ENCODE measurements at places on chromosomes 3 and 15.

- DNase-seq: no peak
Observed at GRCh38 chr3:116018646-116019045, 395.3 kb downstream of the GAP43 start.

GRCh38 chr15:91555312-91555711, 298.2 kb upstream of the SLCO3A1 start:
- DNase-seq: no peak

- DNase-seq: no peak
Observed at GRCh38 chr3:20079621-20080020, 39.4 kb downstream of the KAT2B start.

GRCh38 chr15:60419753-60420152, 22.0 kb upstream of the ANXA2 start:
- no peak for DNase-seq

DNA sequence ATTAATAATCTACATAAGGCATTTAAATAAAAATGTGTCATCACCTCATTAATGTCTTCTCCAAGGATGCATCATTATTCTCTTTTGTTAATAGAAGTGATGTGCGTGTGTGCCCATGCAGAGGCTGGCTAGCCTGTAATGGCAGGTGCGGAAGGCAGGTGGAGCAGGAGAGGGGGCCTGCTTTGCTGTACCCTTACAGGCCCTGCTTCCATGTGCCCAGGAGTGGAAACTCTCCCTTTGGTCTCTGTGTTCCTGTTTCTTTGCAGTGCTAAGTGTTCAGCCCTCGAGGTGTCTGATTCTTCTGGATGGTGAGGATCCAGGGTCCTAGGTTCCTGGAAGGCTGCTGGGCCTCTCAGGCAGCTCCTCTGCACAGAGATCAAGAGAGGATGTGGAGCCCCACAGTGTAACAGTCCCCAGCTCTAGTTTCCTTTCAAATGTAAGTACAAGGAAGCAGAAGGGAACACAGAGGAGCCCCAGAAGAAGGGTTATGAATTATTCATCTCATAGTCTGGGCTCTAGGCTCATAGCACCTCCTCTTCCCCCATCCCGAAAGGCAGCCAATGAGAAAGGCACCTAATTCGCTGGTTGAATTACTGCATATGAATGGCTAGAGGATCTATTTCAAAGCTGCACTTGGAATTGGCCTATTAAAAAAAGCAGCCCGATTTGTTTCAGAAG, 39.2 kb upstream of the AGBL1 start:
- no peak for DNase-seq

DNA sequence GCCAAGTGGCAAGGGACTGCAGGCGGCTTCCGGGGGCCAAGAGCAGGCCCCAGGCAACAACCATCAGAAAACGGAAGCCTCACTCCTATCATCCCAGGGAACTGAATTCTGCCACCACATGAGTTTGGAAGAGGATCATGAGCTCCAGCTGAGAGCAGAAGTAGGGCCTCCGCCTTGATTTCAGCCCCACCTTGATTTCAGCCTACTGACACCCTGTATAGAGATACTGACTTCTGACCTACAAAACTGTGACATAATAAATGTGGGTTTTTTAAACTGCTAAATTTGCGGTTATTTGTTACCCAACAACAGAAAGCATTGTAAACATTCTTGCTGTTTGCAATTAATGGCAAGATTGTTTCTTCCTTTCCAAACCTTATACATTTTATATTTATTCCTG, 21.6 kb upstream of the RARRES1 start:
- DNase-seq: no peak

DNA sequence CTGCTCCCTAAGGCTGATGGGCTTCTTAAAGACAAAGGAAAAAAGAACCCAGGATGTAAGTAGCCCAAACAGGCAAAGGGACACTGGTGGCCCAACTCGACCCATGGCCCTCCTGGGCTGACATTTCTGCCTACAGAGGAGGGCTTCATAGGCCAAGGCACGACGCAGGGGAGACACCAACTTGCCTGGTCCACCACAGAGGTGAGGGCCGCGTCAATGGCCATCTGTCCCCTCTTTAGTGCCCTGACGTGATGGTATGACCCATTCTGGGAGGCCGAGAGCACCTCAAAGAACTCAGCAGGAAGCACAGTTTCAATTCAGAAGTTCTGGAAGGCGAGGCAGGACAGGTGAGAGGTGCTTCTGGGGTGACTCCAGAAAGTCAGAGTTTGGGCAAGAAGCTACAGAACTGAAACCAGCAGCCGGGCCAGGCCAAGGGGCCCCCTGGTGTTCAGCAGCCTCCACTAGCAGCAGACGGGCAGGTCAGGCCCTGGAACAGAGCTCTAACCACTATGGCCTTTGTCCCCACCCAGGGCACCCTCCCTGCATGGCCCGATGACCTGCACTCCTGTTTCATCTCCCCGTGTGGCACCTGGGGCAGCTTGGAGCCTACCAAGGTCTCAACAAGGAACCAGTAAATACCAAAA, 45.1 kb downstream of the HMCES start:
- no peak for DNase-seq

GRCh38 chr3:129357616-129358015, 70.8 kb downstream of the EFCAB12 start:
- DNase-seq: no peak

GRCh38 chr3:52238193-52238760, 681 bp downstream of the TWF2 start:
- DNase-seq: no peak

- no peak for DNase-seq
Observed at GRCh38 chr3:141594357-141594756, 107.5 kb downstream of the RASA2 start.

DNA sequence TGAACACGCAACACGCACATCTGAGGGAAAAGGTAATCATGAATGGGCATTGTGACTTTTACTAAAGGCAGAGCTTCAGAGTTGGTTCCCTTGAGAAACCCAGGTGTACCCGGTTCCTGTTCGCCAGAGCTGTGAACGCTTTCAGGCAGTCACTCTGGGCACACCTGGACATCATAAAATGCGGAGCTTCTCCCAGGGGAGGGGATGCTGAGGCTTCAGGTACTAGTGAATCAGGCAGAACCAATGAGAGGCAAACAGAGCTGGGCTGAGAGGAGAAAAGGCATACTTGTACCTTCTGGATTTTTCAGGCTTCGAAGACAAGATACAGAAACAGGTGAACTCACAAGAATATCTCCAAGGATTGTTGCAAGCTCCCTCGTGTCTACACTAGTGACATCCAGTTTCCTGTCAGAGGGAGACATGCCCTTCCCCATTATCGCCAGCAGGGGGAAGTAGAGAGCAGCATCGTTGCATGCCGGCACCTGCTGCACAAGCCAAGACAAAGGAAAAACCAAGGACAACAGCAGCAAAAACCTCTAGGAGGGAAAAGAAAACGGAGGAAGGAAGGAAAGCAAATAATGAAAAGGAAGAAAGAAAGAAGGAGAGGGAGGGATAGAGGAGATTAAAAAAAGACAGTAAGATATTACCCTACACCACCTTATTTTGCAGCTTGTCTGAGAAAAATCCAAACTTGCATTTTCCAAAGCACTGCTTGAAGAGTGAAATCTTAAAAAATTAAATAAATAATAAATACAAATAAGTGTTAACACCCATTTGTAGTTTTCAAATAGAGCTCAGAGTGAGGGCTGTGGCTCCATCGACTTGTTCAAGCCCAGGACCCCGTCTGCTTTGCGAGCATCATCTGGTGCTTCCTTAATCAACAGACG, 2.0 kb downstream of the AHSG start:
- DNase-seq: peak; percentile 54

- DNase-seq: no peak
Observed at GRCh38 chr3:46470831-46471230, 6.1 kb upstream of the LTF start.

GRCh38 chr3:8964436-8965370, 1.4 kb upstream of the RAD18 start:
- DNase-seq: no peak

DNA sequence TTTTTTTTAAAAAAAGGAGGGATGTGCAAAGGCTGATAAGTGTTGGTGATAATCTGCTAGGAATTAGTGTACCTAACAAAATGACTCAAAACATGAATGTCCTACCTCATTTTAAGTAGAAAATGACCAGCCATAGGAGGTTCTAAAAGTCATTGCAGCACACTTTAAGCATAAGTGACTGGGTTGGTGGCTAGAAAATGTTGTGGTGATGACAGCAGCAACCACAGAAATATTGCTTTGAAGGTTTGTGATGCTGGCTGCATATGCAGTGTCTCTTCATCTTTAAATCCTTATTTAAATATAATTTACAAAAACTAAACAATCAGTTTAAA, 55.2 kb downstream of the CMSS1 start:
- DNase-seq: no peak

DNA sequence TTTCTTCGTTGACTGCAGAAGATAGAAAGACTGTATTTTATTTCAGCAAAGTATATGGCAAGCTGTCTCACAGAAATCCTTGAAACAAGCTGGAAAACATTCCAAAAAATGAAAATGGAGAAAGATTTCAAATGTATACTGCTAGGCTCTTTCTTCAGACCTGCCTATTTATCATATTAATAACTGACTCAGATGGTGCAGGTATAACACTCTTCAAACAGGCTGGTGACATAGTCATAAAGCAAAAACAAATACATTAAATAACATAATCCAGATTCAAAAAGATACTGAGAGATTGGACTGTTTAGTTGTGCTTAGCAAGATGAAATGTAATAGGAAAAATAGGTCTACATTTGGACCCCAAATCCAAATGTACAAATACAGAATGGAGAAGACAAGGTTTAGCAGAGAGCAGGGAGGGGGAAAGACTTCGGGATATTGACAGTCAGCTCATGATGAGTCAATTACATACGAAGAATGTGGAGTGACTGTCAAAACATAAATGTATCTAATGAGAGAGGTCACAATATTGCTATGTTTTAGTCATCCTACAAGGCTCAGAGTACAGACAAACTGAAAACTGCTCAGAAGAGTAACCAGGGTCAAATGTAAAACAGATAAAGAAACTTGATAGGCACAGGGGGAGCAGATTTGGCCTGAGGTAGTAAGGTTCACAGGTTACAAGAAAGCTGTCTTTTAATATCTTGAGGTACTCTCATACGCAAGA, 88.7 kb downstream of the DMXL2 start:
- DNase-seq: no peak

DNA sequence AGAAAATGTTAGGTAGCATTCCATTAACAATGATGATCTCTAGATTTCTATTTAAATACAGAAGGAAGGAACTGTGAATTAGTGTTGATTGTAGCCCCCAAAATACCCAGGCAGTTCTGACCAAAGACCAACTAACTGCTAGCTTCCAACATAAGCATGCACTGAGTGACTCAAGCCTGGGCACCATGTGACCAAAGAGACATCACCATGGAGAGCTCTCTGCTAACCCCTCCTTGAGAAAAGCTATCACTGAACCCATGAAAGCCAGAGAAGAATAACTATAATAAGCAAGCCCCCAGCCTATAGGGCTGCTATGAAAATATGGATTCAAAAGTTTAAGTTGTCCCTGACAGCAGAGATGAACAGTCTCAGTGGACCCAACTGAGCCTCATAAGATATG, 310.2 kb downstream of the ULK4 start:
- no peak for DNase-seq

DNA sequence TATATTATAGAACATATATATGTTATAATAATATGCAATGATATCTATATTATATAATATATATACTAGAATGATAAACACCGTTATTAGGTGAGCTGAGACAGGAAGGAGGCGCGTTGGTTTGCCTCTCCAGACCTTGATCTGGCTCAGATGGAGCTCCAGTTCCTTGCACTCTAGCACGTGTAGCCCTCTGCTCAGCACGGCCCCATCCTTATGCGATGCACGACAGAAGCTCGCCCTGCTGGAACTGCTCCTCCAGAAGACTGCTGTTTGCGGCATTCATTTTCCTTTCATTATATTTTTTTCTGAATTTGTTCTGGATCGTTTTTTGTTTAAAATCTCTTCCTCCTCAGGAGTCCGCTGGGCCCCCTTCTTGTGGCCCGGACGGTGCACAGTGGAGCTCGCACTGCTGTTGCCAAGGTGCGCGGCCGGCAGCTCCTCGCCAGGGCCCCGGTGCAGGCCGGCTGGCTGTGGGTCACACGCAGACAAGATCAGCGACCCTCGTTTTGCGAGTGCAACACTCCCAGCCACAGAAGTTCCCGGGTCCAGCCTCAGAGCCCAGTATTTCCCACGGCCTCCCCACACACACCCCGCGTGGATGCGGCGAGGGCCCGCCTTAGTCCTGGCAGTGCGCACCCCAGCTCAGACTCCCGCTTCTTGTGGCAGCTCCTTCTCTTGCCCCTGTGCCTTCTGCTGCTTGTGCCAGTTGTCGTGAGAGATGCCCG, 112.2 kb downstream of the CHL1 start:
- DNase-seq: no peak

DNA sequence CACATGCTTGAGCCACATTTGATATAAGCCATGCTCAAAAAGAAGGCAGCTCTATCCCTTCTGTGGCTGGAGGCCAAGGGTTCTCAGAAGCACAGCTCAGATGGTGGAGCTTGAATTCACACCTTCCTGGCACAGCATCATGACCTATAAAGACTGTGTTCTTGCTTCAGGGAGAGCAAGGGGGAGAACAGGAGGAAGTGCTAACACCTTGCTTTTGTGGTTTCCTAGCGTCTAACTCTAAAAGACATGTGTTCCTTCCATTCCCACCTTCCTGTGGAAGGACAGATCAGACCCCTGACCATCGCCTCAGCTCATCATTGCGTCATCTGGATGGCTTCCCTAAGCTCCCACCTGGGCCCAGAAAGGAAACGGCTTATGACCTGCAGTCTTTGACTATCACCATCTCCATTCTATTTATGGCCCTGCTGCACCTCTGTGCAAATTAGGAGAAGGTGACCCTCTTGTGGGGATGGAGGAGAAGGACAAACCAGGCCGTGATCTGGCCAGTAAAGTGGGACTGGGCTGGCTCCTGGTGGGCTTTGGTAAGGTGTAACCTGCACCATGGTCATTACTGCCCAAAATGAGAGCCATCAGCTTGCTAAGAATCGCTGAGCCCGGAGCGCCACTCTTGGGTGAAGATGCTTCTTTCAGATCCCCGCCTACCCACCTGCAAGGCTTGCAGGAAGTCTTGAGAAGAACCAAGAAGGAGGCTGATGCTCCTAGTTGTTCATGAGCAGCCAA, 128.5 kb downstream of the SERPINI1 start:
- no peak for DNase-seq

DNA sequence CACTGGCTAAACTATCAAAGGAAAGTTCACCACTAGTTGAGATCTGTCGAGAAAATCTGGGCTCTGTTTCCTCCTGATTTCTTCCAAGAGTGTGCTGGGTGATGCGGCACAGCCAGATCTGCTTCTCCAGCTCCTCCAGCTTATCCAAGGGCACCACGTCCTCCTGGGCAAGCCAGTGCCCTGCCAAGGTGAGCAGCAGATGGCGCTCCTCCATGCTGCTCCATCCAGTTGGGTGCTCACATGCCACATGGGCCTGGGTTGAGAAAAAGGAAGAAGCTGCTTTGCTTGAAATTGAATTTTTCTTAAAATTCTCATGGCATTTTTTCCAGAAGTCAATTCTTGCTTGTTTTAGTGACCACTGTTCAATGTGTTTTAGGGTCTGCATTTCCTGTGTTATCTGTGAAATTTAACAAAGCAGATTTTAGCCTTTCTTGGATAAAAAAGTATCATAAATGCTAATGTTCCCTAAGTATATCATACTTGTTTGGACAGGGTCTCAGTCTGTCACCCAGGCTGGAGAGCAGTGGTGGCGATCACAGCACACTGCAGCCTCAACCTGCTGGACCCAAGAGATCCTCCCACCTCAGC, 47.3 kb downstream of the EIF3J start:
- peak; percentile 50 for DNase-seq
